Activated CD4-positive, alpha-beta memory T cell treated with anti-CD3 and anti-CD28 coated beads, Interleukin-2, amount 10 ng/mL, durations not matched to agents 7 days and 5 days (primary cell): ENCODE measurements at places on chromosomes 4 and X. TPM values are rescaled to one million over a fixed set of nuclear protein-coding genes. Genes with fewer than 3 reads are reported as not detected.
A peak's percentile ranks its signal among the peaks of the same experiment; 100 is the strongest.

GRCh38 chrX:2748171-2748814, 3.5 kb upstream of the XG start:
- H3K27ac ChIP-seq = no peak overlapping the region
- peaks cover 6% of the 10 kb centered on the region for H3K36me3 ChIP-seq
- no peak for DNase-seq
- H3K4me3 ChIP-seq = no peak overlapping the region
- H3K4me1 ChIP-seq = no peaks in the 10 kb centered on the region
- peaks cover 6% of the 10 kb centered on the region for H3K27me3 ChIP-seq

GRCh38 chrX:10028283-10029104, 61.3 kb downstream of the CLDN34 start:
- H3K27me3 ChIP-seq = no peaks in the 10 kb centered on the region
- peaks cover 3% of the 10 kb centered on the region for H3K4me1 ChIP-seq
- no peak overlapping the region for H3K4me3 ChIP-seq

DNA sequence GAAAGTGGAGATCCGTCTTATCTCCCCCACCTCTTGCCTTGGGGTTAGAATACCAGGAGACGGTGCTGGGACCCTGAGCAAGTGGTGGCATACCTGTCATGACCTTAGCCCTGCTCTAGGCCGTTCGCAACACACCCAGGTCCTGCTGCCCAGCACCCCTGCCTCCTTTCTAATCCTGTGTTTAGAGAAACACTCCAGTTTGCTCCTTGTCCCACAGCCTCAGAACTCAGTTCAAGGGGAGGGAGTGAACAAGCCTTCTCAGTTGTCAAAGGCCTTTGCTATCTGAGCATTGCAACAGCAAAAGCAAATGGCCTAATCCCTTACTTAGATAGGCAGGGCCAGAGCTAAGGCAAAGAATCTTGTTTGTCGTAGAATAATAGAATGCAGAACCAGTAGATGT, 67.9 kb downstream of the CHRNA9 start:
- no peaks in the 10 kb centered on the region for H3K27me3 ChIP-seq
- no peak overlapping the region for H3K27ac ChIP-seq
- H3K4me1 ChIP-seq = no peaks in the 10 kb centered on the region
- H3K36me3 ChIP-seq = peaks cover 6% of the 10 kb centered on the region

GRCh38 chr4:155805016-155805415, 46.2 kb downstream of the GUCY1B1 start:
- no peak overlapping the region for H3K27ac ChIP-seq
- no peaks in the 10 kb centered on the region for H3K27me3 ChIP-seq
- no peaks in the 10 kb centered on the region for H3K4me1 ChIP-seq
- H3K36me3 ChIP-seq = no peaks in the 10 kb centered on the region
- H3K4me3 ChIP-seq = no peak overlapping the region

DNA sequence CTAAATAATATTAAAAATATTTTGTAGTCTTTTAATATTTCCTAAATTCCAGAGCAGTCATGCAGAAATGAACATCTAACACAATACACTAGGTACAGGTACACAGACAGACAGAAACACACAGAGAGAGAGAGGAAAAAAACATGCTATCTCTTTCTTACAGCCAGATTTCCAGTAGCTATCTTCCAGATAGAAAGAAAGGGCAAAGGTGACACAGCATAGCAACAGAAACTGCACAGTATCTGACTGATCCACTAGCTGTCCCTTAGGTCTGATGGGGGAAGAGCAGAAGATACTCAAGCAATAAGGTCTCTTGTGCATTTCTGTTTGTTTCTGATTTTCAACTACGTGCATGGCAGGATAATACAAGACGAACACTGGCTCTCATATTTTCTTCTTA, 7.8 kb downstream of the FBXW7 start:
- no peak overlapping the region for H3K27ac ChIP-seq
- H3K4me3 ChIP-seq = no peak overlapping the region
- peaks cover 43% of the 10 kb centered on the region for H3K36me3 ChIP-seq
- peaks cover 63% of the 10 kb centered on the region for H3K4me1 ChIP-seq

GRCh38 chr4:153152501-153153338, 51.5 kb upstream of the TRIM2 start:
- H3K27ac ChIP-seq = no peak overlapping the region
- peaks cover 32% of the 10 kb centered on the region for H3K4me1 ChIP-seq
- peaks cover 52% of the 10 kb centered on the region for H3K27me3 ChIP-seq
- peak overlapping the region; percentile 80 for H3K4me3 ChIP-seq
- peak; percentile 58 for DNase-seq
- no peaks in the 10 kb centered on the region for H3K36me3 ChIP-seq

- DNase-seq = no peak
- peak overlapping the region; percentile 93 for H3K4me3 ChIP-seq
- H3K36me3 ChIP-seq = peaks cover 9% of the 10 kb centered on the region
- H3K4me1 ChIP-seq = peaks cover 30% of the 10 kb centered on the region
- peak overlapping the region; percentile 81 for H3K27ac ChIP-seq
- H3K27me3 ChIP-seq = no peaks in the 10 kb centered on the region
These were observed 446 bp upstream of the UBE2A start for GRCh38 chrX:119573840-119574393.

GRCh38 chr4:102826890-102827673, at the start of gene UBE2D3:
Gene UBE2D3, minus strand, starts transcription at chr4:102827551. Its CDS starts 1,043 bp downstream, at chr4:102826508.
- no peak within 1 kb of the TSS for H3K4me3 ChIP-seq
- H3K4me1 ChIP-seq = peaks cover 39% of the 10 kb centered on the region
- H3K36me3 ChIP-seq = peaks cover 26% of the 10 kb centered on the region
- peak; percentile 95 for DNase-seq
- no peaks in the 10 kb centered on the region for H3K27me3 ChIP-seq

DNA sequence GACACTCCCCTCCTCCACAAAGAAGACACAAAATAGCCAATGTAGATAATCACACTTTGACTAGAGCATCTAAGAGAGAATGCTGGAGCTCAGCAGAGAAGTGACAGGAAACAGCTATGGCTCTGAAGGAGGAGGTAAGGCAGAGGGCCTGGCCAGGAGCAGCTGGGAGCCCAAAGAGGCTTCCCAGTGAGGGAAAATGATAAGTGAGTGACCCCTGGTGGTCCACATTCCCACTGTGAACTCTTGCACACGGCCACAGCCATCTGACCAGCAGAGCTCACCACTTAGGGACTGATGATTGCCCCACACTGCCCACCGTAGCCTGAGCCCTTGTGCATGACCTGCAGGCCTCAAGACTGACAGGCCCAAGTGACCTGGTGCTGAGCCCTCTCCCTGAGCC, 162.7 kb upstream of the GALNTL6 start:
- H3K4me3 ChIP-seq = no peak overlapping the region
- H3K36me3 ChIP-seq = no peaks in the 10 kb centered on the region
- no peaks in the 10 kb centered on the region for H3K27me3 ChIP-seq
- H3K27ac ChIP-seq = no peak overlapping the region
- DNase-seq = no peak
- H3K4me1 ChIP-seq = no peaks in the 10 kb centered on the region

DNA sequence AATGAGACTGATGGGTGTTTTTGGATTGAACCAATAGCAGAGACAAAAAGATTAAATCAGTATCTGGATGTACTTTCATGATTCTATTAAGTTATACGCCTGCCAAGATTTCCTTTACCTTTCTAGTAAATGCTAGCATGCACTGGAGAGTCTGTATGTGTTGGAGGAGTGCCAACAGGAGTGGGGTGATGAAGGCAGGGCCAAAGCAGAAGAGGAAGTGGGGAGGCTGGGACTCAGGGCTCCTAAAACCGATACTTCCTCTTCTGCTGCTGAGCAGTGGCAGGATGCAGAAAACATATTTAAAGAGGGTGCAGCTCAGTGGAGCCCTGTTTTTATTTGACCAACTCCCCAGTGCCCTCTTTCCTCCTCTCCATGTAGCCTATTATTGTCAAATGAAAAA, 5.6 kb downstream of the CYSLTR1 start:
- DNase-seq = peak; percentile 58
- H3K4me1 ChIP-seq = peaks cover 33% of the 10 kb centered on the region
- H3K27me3 ChIP-seq = no peaks in the 10 kb centered on the region
- peak overlapping the region; percentile 41 for H3K4me3 ChIP-seq

- H3K27ac ChIP-seq = peak overlapping the region; percentile 83
- H3K36me3 ChIP-seq = peaks cover 18% of the 10 kb centered on the region
- peaks cover 52% of the 10 kb centered on the region for H3K4me1 ChIP-seq
- no peak overlapping the region for H3K4me3 ChIP-seq
- no peaks in the 10 kb centered on the region for H3K27me3 ChIP-seq
These were observed 205.9 kb upstream of the CASK start for GRCh38 chrX:42129022-42129940.

- no peak overlapping the region for H3K4me3 ChIP-seq
- no peaks in the 10 kb centered on the region for H3K27me3 ChIP-seq
- no peak for DNase-seq
These were observed 121.6 kb upstream of the MXRA5 start for GRCh38 chrX:3468031-3468430.

DNA sequence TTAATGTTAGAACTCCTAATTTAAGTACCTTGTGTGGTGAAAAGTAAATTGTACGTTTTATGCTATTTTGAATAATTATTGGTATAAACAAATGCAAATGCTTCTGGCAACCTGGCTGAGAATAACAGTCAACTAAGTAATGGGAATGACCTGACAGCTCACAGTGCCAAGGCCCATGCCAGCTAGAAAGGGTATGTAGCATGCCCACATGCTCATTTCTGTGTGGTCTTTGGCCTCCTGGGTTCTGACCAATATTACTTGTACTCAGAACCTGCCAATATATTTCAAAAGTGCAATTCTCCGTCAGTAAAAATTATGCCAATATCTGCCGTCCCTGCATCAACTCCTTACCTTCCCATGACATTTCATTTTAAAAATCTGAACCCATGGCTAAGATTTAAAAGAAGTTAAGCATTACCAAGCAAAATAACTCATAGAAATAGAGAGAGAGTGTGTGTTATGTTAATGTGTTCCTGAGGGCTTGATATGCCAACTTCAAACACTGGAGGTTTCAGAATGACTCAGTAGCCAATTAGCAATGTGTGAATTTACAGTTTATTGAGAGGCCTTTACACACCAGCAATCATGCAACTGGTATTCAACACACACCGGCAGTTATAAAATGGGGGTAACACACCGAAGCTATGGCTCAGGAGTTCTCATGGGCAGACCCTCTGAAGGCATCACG, 820.8 kb downstream of the FSTL5 start:
- H3K4me3 ChIP-seq = no peak overlapping the region
- H3K36me3 ChIP-seq = no peaks in the 10 kb centered on the region

The ZAR1 gene
- total RNA-seq = not detected

The SRPK3 gene
- not detected for total RNA-seq

The CXXC4 gene
- total RNA-seq = not detected

The FGFBP2 gene
- total RNA-seq = 3.2 TPM

The CHST7 gene
- 11.5 TPM for total RNA-seq
